ENCODE measurements at places on chromosomes 3 and 15.

DNA sequence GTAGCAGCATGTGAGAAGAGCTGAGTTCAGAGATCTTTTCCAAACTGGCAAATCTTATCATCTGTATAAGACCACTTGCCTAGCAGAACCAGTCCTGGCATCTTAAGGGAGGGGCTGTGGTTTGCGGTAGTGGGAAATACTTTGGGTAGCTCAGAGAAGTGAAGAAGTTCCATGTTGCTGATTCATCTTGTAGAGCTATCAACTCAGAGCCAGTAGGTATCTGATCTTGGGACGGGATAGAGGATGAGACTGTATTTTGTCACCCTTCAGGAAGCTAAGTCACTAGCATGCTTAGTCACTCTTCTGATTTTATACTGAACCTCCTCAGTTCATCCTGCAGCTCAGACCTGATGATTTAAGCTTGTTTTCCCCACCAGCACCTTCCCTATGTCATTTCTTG, 211.4 kb downstream of the NR1D2 start:
- DNase-seq: no peak

GRCh38 chr3:88712552-88712951, 394.9 kb upstream of the EPHA3 start:
- DNase-seq: no peak

GRCh38 chr15:68552773-68553172, 26.0 kb upstream of the CORO2B start:
- DNase-seq: no peak

- DNase-seq: no peak
Measured at GRCh38 chr3:64221571-64222257, 3.6 kb downstream of the PRICKLE2 start.

DNA sequence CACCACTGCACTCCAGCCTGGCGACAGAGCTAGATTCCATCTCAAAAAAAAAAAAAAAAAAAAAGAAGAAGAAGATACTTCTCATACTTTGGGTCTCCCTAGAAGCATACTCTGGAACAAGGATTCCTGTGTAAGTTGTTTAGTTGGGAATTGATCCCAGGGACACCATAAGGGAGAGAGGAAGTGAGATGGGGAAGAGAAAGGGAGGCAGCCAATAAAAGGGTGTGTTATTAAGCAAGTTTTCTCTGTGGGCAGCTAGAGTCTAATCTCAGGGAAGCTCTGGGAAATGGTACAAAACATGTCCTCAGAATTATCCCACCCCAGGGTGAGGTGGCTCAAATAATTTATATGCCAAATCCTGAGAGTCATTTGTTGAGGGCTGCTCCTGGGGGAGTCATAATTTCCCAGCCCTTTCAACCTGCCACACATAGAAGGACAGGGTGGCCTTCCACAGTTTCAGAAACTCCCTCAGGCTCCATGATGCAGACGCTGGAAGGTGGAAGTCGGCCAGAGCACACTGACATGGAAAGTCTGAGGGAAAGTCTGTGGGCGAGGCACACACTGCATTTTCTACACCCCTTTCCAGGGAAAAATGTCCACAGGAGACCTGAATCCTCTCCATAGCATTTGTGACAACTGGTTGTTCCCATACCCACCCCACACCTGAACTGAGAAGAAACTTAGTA, 86.4 kb upstream of the SLC4A7 start:
- DNase-seq: no peak

DNA sequence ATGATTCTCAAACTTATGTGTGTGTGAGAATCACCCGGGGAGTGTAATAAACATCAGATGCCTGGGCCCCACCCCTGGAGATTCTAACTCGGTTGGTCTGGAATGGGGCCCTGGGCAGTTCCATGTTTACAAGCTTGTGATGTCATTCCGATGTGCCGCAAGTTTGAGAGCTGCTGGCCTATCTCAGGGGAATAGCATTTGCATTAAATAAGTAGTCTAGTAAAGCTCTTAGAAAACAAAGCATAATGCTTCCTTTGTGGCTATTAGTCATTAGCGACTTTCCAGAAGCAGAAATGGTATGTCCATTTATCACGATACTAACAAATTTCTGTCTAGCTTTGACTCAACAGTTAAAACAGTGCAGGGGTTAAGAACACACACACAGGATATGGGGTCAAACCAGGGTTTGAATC, 20.9 kb downstream of the PGBD4 start:
- DNase-seq: no peak

Measured in activated CD8-positive, alpha-beta memory T cell treated with anti-CD3 and anti-CD28 coated beads for 1 hour (primary cell).